ENCODE measurements at places on chromosomes 2 and 18.

DNA sequence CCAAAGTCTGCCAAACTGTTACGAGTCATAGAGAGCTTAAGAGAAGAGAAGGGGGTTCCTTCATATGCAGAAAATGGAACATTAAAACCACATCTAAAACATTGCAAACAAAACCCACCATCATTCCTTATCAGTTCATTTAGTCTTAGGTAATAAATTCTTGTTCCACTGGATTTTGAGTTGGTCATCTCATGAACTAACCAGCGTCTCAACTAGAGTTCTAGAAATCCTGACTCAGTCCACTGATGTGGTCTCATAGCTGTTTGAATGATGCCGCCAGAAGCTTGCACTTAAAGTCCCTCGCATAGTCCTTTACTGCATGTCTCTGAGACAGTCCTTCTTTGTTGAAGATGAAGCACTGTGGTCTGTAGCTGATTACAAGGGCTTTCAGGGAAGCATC, 15.0 kb upstream of the CAB39 start:
- no peak for DNase-seq

DNA sequence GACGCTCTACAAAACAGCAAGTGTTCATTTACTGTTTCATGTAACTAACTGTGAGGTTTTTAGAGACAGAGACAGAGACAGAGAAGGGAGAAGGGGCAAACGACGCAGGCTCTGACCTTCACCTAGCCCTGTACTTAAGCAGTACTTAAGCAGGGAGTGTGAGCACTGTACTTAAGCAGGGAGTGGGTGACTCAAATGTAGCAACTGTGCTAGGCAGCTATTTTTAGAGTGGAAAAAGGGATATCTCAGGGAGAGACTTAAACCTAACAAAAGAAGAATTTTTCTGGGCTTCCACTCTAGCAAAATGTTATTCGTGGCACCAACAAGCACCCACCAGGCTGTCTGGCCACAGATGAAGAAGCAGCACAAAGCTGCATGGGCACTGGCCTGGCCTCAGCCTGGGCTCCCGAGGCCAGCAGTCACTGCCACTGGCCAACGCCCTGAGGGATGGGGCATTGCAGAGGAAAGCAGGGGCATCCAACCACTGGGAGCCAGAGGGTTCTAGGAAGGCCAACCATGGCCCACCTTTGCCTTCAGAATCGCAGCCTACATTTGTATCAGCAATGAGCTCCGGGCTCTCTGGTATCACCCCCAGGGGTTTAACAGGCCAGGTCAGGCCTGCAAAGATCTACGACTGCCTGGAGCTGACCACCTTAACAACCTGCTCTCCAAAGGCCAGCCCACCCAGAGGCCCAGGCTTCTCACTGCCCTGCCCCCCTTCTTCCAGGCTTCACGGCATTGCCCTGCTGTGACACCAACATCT, 154.3 kb downstream of the TTC32 start:
- DNase-seq = no peak

DNA sequence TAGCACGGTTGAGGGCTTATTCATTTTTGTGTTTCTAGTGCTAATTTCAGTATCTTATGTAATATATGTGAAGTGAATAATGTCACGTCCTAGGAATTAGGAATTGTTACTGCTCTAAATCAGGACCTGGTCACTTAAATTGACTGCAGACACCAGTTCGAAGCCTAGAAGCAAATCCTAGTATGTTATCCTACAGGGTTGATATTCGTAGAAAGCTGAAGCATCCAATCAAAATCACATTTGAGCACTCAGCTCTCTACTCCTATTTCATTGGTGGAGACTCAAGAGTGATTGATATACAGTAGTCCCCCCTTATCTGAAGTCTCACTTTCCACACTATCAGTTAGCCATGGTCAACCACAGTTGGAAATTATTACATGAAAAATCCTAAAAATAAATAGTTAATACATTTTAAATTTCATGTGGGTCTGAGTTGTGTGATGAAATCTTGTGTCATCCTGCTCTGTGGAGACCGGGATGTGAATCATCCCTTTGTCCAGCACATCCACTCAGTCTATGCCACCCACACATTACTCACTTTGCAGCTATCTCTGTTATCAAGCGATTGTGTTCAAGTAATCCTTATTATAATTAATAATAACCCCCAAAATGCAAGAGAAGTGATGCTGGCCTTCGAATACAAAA, 35.2 kb upstream of the SCN9A start:
- no peak for DNase-seq

- DNase-seq = no peak
These were observed 1.8 kb upstream of the ALPP start for GRCh38 chr2:232376713-232377112.

DNA sequence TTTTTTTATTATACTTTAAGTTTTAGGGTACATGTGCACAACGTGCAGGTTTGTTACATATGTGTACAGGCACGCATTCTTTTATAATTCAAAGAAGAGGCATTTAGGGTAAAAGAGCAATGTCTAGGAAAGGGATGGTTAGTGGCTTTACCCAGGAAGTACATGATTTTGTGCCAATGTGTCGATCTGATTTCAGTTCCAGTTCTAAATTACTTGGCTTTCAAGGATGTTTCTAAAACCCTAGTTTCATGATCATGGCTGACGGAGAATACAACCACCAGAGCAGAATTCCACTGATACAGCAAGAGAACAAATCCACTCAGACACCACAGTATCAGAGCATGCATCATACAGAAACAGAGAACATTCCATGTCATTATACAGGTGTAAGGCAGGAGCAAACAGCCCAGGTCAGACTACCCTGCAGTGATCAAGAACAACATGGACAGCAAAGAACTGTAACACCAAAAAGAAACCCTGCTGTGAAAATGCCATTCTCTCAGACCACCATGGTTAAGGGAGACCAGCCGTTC, 116.7 kb upstream of the STK17B start:
- DNase-seq = no peak

DNA sequence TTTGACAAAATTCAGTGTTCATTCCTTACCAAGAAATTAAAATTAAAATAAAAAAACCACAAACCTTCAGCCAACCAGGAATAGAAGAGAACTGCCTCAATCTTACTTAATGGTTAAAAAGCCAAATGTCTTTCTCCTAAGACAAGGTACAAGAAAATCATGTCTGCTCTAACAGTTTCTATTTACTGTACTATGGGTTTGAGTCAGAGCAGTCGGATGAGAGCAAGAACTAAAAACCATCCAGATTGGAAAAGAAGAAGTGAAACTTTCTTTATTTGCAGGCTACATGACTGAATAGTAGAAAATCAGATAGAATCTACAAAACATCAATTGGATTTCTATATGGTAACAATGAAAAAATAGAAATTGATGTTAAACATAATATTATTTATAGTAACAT, 555.5 kb upstream of the TNP1 start:
- DNase-seq = no peak

DNA sequence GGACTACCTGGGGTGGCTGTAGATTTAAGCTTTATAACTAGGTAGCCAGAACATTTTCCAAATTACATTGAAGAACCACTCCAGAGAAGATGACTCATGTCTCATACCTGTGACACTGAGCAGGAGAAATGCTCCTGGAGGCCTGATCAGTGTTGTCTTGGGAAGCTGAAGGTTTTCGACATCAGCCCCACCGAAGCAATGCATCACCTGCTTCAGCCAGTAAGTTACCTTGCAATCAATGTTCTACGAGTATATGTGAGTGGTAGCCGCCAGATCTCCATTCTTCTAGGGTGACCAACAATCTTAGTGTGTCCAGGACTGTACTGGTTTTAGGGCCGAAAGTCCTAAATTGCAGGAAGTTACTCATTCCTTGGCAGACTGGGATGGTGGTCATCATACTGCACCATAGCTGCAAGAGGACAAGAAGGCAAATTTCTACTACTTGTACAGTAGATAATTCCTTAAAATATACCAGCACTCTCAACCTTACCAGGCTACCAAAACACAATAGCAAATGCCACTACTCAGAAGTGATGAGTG, 109.3 kb upstream of the LINC00305 start:
- no peak for DNase-seq

DNA sequence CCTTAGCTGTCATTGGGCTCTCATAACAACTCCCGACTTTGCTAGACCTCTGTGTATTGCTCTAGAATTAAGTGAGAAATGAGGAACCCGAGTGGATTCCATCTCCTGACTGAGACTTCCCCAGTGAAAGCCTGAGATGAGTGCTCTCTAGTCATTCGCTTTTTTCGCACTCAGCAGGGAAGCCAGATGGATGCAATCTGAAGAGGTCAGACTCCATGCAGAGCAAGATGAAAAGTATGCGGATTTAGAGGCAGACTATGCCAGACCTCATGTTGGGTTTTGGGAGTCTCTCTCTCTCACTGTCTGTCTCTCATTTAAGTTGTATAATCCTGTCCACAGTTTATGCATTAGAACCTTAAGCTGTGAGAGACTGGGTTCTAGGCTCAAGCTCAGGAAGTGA, 88.6 kb downstream of the SLC5A7 start:
- DNase-seq = no peak

DNA sequence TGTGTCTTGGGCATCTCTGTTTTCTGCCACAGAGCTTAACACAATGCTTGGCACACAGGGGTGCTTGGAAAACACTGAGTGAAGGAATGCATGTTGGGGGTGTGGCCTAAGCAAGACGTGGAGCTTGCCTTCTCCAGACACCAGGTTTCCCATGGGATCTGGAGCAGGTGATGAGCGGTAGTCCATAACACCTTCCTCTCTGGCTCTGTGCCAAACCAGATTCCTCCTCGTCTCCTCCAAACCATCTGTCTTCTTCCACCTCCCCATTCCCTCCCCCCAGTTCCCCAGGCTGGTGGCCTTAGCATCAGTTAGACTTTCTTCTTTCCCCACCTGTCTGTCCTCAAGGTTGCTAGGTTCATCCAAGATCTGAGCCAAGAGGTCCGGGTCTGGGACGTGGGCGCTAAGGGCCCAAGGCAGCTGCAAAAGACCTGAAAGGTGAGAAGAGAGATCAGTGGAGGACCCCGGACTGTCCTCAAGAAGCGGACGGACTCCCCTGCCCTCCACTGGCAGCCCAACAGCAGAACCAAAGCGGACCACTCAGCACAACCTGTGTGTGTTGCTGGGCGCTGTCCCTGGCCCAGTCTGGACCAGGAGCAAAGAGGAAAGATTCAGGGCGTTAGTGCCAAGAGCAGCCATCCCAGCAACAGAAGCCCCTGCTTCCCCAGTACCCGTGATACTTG, 1.2 kb upstream of the ITM2C start:
- DNase-seq = no peak

DNA sequence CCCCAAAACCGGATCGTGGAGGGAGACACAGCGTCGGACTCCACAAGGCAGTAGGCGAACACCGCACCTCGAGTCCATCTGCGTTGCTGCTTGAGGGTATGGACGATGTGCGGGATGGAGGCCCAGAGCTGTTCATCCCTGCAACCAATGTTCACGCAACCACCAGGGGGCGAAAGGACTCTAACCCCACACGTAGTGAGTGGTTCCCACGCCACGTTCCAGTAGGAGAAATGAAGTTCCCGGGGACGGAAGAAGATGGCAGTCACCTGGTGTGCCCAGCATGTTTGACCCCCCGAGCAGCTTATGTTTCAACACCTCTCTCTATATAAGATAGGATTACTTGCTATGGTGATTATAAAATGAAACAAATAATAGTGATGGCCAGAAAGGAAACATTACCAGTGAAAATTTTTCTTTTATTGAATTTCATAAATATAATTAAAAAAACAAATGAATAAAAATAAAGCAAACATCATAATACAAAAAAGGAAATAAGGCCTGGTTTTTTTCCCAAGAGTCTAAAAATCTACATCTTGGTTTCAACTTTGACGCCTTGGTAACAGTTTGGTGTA, 184.3 kb downstream of the SH3BP4 start:
- DNase-seq = peak; percentile 37

DNA sequence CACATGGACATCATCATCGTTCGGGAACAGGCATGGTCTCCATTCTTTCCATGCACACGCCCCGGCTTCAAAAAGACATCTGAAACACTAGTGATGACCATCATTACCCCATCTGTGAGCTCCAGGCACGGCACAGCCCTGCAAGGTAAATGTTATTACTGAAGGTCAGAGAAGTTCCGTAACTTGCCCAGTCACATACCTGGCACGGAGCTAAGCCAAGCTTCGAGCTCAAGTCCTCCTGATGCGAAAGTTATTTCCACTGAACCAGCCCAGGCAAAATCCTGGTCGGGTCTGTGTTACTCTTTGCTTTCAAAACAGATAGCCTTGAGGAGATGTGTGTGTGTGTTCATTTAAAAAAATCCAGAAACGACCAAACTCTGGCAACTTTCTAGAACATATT, 22.8 kb downstream of the FHL2 start:
- no peak for DNase-seq

GRCh38 chr2:133561045-133561852, 7.0 kb downstream of the NCKAP5 start:
- no peak for DNase-seq

DNA sequence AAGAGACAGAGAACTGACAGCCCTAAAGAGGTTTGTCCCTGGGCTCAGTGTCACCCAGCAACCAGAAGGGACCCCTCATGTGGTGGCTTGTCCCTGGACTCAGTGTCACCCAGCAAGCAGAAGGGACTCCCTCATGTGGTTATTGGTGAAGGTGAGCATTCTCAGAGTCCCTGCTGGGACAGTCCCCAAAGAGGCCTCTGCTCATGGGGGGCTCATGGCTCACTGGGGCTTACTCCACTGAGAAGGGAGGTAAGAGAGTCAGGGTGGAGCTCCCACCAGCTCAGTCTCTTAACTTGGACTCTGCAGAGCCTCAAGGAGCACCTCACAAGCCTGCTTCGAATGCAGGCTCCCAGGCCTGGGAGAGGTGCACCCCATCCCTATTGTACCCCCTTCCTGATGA, 145.2 kb upstream of the COPS8 start:
- DNase-seq = no peak

DNA sequence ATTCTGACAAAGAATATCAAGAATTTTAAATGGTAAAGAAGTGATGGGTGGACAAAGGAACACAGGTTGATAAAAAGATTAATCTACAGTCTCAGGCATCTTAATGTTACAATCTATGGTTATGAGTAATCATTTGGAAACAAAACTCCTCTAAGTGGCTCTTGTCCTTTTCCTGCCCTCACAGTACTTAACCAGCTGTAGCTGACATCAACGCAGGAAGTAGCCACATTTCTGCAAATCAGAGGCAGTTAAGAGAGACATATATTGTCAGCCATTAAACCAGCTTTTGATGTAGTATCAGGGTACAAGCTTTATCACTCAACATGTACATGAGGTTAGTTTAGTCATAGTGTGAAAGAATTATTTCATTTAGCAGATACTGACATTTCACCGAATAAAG, 244.6 kb downstream of the NR4A2 start:
- DNase-seq = no peak
